ENCODE measurements at places on chromosomes 5 and 9.

GRCh38 chr9:132150256-132150655, 11.6 kb upstream of the NTNG2 start:
- DNase-seq = no peak

DNA sequence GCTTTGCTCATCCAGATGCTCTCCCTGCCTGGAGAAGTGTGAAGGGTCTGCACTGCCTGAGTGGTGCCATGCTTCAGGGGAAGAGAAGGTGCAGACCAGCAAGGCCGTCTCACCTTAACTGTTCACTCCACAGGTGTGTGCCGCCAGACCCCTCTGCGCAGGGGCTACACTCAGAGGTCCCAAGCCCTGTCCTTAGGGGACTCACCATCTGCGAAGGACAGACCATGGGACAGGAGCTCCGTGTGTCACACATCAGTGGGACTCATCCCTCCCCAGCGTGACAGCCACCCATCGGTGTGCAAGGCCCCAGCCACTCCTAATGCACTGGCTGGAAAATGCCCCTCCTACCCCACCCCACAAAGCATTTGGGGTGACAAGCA, 142.9 kb downstream of the OLFM1 start:
- DNase-seq = no peak

- no peak for DNase-seq
Observed at GRCh38 chr5:176816791-176817347, 6.5 kb downstream of the UNC5A start.

DNA sequence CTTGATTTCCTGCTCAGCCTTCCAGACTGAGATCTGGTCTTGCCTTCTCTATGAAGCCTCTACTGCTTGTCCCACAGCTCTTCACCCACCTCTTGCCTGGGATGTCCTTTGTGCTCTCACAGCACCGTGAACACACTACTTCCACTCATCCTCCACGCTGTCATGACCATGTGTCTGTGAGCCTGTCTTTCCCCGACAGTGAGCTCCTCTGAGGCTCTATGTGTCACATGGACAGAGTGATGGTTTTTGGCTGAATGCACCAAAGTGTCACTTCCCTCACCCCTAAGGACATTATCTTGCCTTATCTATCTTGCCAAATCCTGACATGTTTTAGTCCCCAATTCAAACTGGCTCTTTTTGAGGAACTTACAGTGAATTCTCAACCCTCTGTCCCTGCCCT, 11.3 kb downstream of the PHYKPL start:
- no peak for DNase-seq

- no peak for DNase-seq
Observed at GRCh38 chr5:67963789-67964519, 251.6 kb upstream of the PIK3R1 start.

DNA sequence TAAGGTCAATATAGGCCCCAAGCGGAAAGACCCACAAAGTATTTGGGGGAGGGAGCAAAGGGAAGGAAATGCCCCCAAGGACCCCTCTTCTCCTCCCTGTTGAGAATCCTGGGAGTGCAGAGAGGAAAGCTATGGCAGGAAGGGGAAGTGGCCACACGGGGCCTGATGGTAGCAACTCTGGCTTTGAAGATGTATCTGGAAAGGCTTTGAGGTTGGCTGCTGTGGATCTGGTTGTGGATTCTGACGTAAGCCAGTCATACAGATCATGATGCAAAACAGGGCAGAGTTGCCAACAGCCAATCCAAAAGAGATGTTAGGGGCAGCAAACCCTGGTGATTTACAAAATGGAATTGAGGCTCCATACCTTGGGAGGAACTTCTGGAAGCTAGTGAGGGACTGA, 108.8 kb downstream of the PRKACG start:
- no peak for DNase-seq

DNA sequence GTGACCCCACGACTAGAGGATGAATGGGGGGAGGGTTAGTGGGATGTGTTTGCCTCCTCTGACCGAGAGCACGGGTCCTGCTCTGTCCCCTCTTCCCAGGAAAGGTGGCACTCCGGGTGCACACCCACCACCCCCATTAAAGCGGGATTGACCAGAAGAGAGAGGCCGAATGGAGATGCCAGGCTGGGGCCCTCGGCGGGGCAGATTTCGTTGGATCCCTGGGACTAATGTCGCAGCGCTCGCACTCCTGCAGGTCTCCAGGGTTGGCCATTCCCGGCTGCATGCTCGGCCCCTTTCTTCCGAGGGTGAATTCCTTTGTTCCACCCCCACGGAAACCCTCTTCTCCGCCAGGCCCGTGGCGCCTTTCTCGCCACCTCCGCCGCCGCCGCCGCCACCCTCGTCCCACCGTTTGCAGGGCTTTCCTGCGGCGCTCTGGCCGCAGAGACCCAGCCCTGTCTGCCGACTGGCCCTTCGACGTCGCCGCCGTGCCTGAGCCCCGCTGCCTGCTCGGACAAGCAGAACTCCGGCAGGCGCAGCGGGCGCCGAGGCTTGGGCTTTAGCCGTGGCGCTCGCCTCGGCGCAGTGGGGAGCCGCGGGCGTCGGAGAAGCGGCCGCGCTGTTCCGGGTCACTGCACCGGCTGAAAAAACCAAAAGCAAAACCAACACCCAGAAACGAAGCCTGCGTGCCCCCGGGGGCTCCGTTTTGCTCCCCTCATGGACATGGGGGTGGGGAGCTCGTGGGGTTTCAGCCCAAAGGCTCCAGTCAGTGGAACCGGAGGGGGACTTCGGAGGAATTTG, 11.8 kb downstream of the LMX1B start:
- DNase-seq = no peak

Data from GM18507 (cell line).